Left cardiac atrium (tissue), 4 donors: ENCODE measurements at places on chromosomes 3 and 15. TPM values are rescaled to one million over a fixed set of nuclear protein-coding genes. Genes with fewer than 3 reads are reported as not detected.

- no peak for DNase-seq
Measured at GRCh38 chr3:149003653-149004305, 12.4 kb downstream of the GYG1 start.

DNA sequence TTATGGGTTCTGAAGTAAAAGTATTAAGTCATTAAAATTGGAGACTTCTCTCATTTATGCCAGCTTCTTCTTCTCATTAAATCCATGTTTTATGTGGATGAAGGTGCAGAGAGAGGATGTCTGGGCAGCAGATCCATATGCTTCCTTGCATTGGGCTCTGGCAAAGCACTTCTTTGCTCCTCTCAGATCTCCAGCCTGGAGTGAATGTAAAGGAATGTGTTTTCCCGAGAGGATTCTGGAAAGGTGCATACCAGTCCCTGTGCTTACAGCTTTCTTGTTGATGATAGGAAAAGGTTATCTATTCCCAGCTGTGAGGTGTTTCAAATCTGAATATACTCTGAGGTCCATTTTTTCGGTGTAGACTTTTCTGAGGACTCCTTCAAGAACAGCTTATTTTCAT lies 79.9 kb upstream of the PEX5L start:
- no peak for DNase-seq

SI gene
- total RNA-seq = not detected

ENTPD3 gene
- 0.29 TPM for total RNA-seq

PLSCR5 gene
- total RNA-seq = not detected

GASK1A gene
- total RNA-seq = 2.6 TPM

FEZF2 gene
- not detected for total RNA-seq

GOLIM4 gene
- 52.3 TPM for total RNA-seq

GRCh38 chr3:43963208-43963607 lies 272.5 kb downstream of the ABHD5 start:
- no peak for DNase-seq

GRCh38 chr3:107209302-107209990 lies 167.8 kb upstream of the CCDC54 start:
- DNase-seq = no peak

DNA sequence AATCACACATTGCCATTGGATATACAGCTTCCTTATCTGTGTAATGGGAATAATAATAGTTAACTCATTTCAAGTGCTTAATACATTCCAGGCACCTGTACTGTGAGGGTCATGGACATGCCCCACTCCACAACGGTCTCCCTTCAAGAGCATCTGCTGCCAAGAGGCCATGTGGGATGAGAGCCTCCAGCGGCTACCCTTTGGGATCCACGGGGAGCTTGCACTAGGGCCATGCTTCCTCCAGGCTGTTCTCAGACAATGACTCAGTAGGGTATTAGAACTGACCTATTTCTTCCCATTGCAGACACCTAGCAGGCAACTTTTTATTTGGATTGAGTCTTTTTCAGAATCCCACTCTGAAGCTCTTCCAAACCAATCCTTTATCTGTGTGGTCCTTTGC lies 1078.9 kb downstream of the TUSC7 start:
- DNase-seq = no peak

NMNAT3 gene
- total RNA-seq = 14.8 TPM

SNX4 gene
- total RNA-seq = 23.5 TPM

FANCD2OS gene
- not detected for total RNA-seq
